GM12865 (cell line): ENCODE measurements at places on chromosomes 3 and 15.

DNA sequence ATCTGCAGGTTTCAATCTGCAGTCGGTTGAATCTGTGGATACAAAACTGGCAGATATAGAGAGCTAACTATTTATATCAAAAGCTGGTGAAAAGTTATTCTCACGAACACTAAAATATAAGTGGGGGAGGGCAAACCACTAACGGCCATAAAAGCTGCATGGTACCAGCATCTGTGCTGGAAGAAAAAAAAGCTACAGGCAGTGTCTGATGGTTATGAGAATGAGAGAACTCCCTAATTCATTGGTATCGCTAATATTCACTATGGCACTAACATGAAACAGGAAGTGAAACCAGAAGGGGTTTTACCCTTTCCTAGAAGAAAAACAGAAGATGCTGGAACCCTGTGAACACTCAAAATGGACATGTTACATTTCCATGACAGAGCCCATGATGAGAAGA is 15.9 kb downstream of the CEP70 start:
- DNase-seq, result peak; percentile 20

DNA sequence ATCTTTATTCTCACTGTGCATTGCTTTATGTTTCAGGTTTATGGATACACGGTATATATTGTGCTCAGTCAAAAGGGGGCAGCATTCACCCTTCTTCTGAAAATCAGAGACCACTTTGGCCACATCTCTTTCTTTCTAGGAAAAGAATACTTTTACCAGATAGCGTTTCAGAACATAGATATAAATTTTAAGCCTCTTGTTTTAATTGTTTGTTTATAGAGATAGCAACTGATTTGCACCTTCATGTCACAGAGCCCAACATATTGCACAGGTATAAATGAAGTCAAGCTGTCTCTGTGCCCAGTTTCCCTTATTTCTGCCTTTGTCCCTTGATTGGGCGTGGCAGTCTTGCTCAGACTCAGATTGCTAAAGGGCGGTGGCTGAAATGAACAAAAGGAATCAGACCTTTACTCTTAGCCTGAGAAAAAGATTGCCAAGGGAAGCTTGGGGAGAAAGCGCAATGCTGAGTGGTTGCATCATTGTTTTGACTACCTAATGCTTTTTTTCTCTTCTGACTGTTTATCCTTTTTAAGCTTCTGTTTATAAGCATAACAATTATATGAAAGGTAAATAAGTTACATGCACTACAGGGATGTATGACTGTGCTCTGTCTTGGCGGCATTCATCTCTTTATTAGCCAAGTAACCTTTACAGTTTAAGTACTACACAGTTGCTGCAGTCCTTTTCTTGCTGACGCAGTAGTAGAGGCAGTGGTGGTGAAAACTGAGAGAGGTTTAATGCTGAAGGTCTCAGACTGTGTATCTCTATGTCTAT is 70.8 kb upstream of the ZBTB20 start:
- peak; percentile 47 for DNase-seq

DNA sequence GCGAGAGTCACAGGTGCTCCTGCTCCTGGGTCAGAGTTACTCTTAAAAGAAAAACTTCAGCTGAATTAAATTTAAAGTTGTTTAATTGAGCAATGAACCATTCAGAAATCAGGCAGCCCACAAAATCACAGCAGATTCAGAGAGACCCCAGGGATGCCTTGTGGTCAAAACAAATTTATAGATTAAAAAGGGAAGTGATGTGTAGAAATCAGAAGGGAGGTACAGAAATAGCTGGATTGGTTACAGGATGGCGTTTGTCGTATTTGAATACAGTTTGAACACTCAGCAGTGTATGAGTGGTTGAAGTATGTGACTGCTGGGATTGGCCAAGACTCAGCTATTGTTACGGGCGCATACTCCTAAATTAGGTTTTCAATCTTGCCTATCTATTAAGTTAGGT is 58.6 kb downstream of the UACA start:
- DNase-seq, result no peak

DNA sequence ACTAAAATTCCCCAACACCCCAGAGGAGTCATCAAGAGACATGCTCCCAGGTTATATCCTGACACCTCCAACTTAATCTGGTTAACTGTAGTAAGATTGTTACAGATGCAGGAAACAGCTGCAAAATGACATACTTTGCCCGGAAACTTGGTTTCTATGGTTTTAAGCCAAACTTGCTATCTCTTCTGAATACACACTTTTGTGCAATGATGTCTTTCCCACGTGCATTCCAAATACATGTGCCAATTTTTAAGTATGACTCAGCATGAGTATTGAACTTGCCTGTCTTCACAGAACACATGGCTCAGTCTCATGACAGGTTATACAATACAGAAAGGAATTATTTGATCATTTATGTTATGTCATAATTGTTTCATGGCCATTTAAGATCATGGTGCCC is 207.0 kb upstream of the DCBLD2 start:
- DNase-seq, result no peak

GRCh38 chr15:45884289-45884688 is 249.5 kb downstream of the SQOR start:
- no peak for DNase-seq

DNA sequence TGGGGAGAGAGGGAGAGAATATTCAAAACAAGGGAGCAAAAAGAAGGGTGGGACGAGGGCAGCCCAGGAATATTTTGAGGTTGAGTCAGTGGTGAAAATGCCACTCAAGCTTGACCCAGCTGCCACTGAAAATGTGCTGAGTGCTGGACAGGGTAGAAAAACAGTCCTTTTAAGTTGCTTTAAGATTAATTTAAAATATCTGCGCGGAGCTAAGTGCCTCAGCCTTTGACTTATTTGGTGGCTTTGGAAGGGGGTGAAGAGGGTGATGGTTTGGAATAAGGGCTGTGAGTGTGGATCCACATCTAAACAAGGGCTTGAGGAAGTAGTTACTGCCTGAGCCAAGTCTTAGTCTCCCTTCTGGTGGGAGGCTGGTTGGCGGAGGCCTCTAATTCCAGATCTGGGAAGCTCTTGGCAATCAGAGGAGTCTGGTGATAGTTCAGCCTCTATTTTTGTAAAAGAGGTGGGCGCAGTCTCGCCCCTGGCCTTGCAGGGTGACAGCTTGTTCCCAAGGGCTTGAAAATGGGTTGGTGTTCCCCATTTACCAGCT is 280.8 kb upstream of the ROPN1 start:
- no peak for DNase-seq

- DNase-seq, result no peak
These were observed 50.1 kb downstream of the P2RY1 start for GRCh38 chr3:152885076-152885475.
